T-helper 2 cell treated with Interferon-gamma antibody and Interleukin-4, amounts not matched to agents 100 ng/mL and 5 ng/mL, for 36 hours (primary cell): ENCODE measurements at places on chromosomes 12 and 14. TPM values are rescaled to one million over a fixed set of nuclear protein-coding genes. Genes with fewer than 3 reads are reported as not detected.

SLC2A13 gene
- total RNA-seq: 2.4 and 3.2 TPM in 2 replicates

HEATR5A gene
- 8.3 and 9.0 TPM in 2 replicates for total RNA-seq

KRT80 gene
- total RNA-seq: not detected in 2 replicates

ZNF891 gene
- total RNA-seq: 2.3 and 2.4 TPM in 2 replicates
